ENCODE measurements at places on chromosomes 2 and 18.

DNA sequence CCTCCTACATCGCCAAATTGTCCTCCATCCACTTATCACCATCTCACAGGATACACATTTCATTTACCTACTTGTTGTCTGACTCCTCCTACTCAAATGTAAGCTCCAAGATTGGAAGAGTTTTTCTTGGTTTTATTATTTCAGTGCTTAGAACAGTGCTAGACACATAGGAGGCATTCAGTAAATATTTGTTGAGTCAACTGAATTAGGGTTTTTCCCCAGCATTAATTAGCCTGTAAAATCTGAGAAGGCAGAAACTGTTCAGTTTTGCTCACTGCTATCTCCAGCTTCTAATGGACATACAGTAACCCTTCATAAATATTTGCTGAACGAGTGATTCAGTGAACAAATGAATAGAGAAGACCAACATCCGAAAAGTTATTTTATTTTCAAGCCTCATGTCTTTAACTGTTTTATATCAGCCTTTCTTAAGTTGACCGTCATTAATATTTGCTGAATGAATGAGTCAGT is 800 bp downstream of the TTC21B start:
- no peak for DNase-seq

DNA sequence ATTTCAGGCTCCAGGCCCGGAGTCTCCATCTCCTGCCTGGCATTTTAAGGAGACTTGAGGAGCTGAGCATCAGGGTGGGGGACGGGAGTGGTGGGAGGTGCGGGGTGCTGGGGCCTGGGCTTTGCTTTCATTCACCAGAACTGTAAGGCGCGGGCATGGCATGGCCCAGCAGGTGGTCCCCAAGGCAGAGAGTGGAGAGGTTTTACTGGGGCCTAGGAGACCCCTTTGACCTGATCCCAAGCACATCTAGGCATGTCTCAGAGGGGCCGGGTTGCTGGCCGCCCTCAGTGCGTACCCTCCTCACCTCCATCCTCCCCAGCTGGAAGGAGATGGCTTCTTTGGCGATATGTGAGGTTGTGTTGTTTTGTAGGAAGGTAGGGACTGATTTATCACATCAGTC is 172.5 kb downstream of the KLHL29 start:
- no peak for DNase-seq

DNA sequence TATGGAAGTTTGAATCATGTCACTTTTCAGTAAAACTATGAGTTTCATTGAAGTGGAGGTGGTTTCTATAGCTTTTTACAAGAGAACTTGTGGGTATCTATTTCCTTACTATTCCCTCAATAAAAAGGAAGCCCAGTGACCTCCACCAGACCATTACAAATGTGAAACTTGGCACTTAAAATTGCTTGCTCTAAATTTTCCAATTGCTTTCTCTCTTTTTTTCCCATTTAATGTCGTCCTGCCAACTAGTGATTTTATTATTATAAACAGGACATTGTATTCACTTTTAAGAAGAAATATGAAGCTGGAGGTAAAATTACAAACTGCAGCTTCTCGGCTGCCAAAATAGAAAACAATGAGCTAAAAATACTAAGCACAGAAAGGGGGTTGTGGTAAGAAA is 208.2 kb upstream of the ALPP start:
- DNase-seq: no peak

- no peak for DNase-seq
These were observed 23.6 kb upstream of the LHCGR start for GRCh38 chr2:48779019-48779716.

DNA sequence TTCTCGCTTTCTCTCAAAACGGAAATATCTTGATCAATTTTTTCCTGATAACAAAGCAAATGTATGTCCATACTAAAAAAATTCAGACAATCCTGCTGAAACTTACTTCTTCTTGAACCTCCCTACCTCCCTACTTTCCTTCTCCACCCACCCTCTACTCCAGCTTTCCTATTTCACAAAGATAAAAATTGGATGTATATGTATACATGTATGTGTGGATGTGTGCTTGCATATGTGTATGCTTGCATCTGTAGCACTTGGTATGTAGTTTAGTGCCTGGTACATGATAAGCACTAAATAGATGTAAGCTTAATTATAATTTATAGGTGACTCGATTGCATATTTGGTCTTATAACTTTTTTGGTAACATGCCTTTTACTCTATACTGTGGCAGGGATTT is 167.5 kb upstream of the ITGA4 start:
- no peak for DNase-seq

All from central memory CD4-positive, alpha-beta T cell (primary cell).